Hindlimb muscle (tissue), 1 donor: ENCODE measurements at places on chromosomes 1 and 21. TPM values are rescaled to one million over a fixed set of nuclear protein-coding genes. Genes with fewer than 3 reads are reported as not detected.

Gene LCE2C
- polyA plus RNA-seq, result not detected

- no peak for DNase-seq
Measured at GRCh38 chr1:213446496-213446895, 395.5 kb downstream of the RPS6KC1 start.

- DNase-seq, result no peak
Measured at GRCh38 chr21:42213082-42213774, 5.7 kb upstream of the ABCG1 start.

DNA sequence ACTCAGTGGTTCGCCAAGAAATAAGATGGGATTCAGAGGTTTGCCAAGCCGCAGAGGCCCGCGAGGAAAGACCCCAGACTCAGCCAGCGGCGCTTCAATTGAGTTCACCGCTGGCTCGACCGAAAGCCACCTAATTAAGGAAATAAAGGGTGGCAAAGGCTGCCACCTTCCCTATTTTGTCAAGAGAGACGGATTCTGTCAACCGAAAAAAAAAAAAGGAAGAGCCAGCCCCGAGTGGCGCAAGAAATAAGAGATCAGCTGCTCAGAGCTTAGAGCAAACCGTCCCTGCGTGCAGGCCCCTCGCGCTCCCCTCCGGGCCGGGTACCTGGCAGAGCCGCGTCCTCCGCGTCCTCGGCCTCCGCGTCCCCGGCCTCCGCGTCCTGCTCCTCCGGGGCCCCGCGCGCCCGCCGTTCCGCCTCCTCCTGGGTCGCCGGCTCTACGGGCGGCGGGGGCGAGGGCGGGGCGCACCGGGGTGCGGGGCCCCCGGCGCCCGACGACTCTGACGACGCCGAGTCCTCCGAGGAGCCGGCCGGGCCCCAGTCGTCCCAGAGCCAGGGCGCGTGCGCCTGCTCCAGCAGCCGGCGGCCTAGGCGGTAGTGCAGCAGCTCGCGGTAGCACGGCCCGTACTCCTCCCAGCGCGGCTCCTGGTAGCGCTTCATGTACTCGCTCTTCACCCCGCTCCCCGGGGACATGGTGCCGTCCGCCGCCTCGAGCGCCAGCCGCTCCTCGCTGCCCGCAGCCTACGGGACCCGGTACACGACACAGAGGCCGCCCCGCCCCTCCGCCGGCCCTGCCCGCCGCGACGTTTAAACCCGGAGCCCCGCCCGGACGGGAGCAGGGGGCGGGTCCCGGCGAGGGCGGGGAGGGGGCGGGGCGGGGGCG is 832 bp downstream of the CCSAP start:
- DNase-seq, result peak; percentile 69

- DNase-seq, result no peak
Measured at GRCh38 chr1:225660544-225660946, 7.6 kb upstream of the ENAH start.

Gene NKAIN1
- 1.8 TPM for polyA plus RNA-seq

- no peak for DNase-seq
Measured at GRCh38 chr21:46036696-46037330, 55.2 kb downstream of the COL6A1 start.

DNA sequence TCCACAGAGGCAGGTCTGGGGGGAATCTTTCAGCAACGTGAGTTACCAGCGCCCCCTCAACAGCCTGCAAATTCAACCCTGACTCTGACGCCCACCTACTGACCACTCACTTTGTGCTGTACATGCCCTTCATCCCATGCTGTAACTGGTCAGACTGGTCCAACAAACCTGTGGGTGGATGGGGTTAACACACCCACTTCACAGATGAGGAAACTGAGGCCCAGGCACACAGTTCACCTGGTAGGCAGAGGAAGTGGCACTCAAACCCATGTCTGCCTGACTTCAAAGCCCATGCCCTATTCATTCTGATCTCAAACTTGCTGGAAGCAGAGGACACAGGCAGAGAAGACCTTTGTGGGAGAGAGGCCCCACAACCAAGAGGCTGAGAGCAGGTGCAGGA is 172.9 kb downstream of the TRABD2B start:
- DNase-seq, result no peak

GRCh38 chr21:37208056-37208721 is 58.9 kb downstream of the VPS26C start:
- DNase-seq, result no peak

GRCh38 chr1:10507111-10507879 is 32.5 kb downstream of the PEX14 start:
- peak; percentile 36 for DNase-seq

GRCh38 chr1:63888984-63889383 is 115.2 kb downstream of the ROR1 start:
- no peak for DNase-seq

- no peak for DNase-seq
Measured at GRCh38 chr21:36347962-36348328, 27.9 kb downstream of the MORC3 start.

DNA sequence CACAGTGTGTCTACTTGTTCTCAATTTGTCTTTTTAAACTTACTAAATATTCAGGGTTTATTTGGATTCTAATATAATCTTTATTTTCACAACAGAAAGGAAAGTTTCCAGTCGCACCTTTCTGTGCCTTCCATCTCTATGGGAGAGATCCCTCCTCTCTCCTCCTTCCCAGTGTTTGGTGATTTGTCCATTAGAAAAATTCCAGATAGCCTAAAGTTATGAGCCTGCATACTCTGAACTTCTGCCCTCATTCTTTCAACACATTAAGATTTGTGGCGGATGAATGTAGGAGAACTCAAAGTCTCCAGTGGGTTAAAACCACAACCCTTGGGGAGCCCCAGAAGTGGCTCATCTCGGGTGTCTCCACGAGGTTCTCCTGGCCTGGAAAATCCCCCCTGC is 3.6 kb downstream of the NHLH2 start:
- DNase-seq, result no peak

- no peak for DNase-seq
Measured at GRCh38 chr1:108961198-108961597, 2.1 kb downstream of the CLCC1 start.

- DNase-seq, result no peak
Measured at GRCh38 chr21:46489800-46490199, 31.1 kb downstream of the DIP2A start.

DNA sequence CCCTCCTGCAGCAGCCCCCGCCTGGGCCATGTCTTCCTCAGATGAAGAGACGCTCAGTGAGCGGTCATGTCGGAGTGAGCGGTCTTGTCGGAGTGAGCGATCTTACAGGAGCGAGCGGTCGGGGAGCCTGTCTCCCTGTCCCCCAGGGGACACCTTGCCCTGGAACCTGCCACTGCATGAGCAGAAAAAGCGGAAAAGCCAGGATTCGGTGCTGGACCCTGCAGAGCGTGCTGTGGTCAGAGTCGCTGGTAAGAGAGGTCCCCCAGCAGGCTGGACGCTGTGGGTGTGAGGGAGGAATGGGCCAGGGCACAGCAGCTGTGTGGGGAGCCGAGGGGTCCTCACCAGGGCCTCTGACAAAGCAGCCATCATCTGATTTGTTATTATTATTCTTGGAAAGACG is 58.0 kb downstream of the NDUFS5 start:
- DNase-seq, result no peak

- DNase-seq, result no peak
Measured at GRCh38 chr21:43817157-43818086, 28.0 kb downstream of the RRP1 start.

DNA sequence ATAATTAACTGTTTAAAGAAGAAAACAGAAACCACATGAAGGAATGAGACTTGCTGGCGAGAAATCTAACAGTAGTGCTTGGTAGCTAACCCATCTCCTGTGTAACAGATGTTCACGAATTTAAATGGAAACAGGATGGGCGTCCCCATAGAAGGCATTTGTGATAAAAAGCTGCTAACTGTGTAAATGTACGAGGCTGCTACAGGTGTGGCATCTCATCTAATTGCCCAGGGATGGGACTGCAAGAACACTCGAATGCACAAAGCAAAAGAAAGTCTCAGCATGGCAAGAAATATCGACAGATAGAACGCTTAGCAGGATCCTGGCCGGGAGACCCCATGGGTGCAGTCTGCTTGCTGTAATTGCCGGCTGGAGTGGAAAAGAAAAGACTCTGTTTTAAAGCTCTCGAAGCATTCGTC is 112.7 kb downstream of the RUNX1 start:
- DNase-seq, result no peak

DNA sequence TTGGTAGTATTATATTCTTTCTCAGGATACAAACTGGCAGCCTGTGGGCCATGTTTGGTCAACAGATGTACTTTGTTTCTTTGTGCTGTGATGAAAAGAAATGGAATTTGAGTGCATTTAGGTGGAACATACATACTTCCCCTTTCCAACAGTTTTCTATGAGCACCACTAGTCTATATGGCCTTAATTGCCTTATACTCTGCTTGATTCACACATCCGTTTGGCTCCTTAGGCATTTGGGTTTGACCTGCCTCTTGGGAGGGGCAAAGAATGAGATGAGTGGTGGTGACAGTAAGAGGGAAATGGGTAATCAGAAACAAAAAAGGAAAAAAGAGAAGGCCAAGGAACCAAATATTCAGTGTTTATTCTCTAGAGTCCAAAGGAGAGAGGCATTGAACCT is 17.0 kb downstream of the CFAP126 start:
- no peak for DNase-seq

DNA sequence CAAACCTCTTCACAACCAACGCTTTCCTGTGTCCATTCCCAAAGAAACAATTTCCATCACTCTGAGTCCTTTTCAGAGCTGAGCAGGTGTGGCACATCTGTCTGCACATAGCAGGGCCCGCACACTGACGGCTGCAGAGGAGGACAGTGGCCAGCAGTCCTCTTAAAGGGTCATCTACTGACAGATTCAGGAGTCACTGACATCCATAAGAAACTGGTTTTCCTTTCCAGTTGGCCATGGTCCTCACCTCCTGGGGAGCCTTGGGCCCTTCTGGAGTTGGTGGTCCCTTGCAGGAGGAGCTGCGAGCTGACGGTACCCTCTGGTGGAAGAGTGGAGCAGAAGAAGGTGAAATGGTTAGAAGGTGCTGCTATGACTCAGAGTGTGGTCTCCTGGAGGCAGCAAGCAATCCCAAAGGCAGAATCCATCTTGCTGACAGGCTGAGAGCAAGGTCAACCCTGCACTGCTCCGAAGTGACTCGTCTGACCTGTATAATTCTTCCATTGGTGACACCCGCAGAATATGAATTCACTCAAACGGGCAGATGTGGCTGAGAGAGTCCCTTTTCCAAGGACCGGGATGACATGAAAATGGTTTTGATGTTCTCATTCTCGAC is 278.5 kb upstream of the C1orf174 start:
- DNase-seq, result no peak

Gene TFF1
- polyA plus RNA-seq, result not detected

DNA sequence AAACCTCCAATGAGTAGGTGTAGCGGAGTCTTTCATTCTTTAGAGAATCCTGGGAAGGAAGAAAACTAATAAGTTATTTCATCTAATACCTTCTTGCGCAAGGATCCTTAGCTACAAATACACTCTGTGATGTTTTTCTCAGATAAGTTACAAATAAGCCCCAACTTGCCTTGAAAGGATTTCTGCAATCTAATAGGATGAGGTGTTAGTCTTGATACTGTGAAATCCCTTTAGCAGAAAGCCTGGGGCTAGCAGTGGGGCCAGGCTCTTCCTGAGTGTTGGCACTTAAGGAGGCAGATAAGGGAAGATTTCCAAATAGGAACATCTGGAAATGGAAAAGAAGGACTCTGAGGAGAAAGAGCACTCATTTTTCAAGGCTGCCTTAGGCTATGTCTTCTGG is 168.0 kb upstream of the DAB1 start:
- no peak for DNase-seq

DNA sequence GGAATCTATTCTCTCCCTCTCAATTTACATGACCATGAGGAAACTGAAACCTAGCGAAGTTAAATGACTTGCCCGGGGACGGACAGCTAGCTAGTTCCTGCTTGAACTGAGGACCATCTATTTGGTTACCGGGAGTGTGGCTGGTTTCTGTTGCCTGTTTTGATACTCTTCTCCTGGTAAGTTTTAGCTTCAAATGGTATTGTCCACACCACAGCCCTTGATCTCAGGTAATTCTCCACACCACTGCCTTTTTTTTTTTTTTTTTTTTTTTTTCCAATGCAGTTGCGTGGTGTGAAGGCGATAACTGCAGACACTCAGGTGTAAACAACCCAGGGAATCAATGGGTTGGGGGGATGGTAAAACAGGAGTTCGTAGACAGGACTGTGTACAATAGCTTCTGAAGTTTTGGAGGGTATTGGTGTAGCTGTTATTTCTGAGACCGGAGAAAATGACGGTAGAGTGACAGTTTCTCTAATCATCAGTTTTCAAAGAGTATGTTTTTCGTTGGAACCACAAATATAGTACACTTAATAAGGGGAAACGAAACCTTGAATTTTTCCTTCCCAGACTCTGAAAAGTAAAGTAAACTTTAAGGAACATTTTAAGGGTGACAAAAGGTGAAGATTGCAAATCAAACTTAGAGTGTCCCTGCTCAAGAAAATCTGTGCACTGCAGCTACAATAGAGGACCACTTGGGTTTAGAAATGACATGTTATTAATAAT is 125.3 kb upstream of the CACYBP start:
- no peak for DNase-seq

GRCh38 chr1:229339520-229339919 is 3.3 kb downstream of the CCSAP start:
- no peak for DNase-seq

Gene DUSP10
- polyA plus RNA-seq, result 11.8 TPM

DNA sequence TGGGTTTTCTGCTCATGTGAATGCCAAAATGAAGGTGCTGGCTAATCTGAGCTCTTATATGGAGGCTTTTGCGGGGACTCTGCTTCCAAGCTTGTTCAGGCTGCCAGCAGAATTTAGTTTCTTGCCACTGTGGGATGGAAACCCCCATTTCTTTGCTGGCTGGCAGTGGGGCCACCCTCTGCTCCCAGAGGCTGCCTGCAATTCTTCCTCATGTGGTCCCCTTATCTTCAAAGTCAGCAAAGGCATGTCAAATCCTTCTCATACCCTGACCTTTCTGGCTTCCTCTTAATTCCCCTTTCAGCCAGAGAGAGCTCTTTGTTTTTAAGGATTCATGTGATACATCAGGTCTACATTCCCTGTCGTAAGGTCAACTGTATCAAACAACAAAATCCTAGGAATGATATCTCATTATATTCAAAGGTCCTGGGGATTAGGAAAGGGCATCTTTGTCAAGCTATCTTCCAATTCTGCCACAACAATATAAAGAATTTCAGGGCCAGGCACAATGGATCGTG is 5.2 kb upstream of the GPR161 start:
- no peak for DNase-seq

DNA sequence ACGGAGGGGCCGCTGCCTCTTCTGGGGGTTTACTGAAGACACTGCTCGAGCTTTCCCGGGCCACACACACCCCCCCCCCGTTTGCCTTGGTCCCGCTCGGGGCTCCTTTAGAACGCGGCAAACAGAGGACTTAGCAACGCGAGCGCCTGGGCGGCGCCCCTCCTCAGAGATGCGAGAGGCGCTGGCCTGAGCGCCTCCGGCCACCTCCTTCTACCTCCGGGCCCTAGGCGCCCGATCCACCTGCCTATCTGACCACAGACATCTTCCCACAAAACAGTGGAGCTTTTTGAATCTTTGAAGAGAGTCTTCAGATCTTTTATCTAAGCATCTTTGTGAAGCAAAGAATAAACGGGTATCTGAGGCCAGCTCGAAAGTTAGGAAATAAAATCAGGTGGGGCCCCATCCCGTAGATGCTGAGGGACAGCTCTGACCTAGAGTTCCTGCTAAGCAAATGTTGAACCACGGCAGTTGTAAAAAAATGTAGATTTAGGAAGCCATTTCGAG is 436 bp upstream of the TTLL7 start:
- DNase-seq, result no peak

Gene HLX
- polyA plus RNA-seq, result 17.0 TPM

- no peak for DNase-seq
Measured at GRCh38 chr1:203136409-203137042, 9.0 kb downstream of the ADORA1 start.
